SW 1271 (cell line): ENCODE measurements at places on chromosomes 7 and 10.

- DNase-seq = no peak
Observed at GRCh38 chr10:65470986-65471385, 1454.8 kb upstream of the LRRTM3 start.

GRCh38 chr7:3493499-3493898 is 192.4 kb downstream of the SDK1 start:
- peak; percentile 44 for DNase-seq

- no peak for DNase-seq
Observed at GRCh38 chr7:118029826-118030422, 154.0 kb upstream of the LSM8 start.

DNA sequence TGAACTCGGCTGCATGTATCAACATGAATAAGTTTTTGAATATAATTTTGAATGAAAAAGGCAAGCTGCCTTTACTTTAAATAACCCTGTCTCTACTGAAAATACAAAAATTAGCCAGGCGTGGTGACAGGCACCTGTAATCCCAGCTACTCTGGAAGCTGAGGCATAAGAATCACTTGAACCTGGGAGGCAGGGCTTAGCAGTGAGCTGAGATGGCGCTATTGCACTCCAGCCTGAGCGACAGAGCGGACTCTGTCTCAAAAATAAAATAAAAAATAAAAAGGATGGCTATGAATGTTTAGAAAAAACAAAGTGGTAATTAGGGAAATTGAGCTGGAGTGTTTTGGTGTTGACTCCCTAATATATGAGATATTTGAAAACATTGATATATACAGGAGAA is 133.3 kb downstream of the PHTF2 start:
- DNase-seq = no peak

GRCh38 chr7:2813350-2814185 is 30.5 kb downstream of the GNA12 start:
- no peak for DNase-seq

DNA sequence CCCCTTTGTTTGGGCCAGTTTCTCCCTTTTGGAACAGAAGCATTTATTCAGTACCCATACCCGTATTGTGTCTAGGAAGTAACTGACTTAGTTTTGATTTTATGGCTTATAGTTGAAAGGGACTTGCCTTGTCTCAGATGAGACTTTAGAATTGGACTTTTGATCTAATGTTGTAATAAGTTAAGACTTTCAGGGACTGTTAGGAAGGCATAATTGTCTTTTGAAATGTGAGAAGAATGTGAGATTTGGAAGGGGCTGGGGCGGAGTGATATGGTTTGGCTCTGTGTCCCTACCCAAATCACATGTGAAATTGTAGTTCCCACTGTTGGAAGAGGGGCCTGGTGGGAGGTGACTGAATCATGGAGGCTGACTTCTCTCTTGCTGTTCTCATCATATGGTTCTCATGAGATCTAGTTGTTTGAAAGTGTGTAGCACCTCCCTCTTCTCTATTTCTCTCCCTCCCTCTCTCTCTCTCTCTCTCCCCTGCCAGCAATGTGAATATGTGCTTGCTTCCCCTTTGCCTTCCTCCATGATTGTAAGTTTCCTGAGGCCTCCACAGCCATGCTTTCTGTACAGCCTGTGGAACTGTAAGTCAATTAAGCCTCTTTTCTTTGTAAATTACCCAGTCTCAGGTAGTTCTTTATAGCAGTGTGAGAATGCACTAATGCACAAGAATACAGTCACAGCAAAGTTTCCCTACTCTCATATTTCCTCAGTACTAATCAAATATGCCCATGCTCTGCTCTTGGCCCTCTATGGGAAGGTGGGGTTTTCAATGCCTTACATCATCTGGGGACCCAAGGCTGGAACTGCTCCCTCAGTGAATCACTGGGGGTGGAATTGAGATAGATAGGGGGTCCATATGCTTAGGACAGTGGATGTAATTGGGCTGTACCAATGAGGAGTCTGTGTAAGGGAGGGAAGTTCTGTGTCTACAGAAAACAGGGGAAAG is 17.2 kb upstream of the AKR1C1 start:
- DNase-seq = no peak

GRCh38 chr10:21985541-21985940 is 18.0 kb downstream of the DNAJC1 start:
- no peak for DNase-seq

DNA sequence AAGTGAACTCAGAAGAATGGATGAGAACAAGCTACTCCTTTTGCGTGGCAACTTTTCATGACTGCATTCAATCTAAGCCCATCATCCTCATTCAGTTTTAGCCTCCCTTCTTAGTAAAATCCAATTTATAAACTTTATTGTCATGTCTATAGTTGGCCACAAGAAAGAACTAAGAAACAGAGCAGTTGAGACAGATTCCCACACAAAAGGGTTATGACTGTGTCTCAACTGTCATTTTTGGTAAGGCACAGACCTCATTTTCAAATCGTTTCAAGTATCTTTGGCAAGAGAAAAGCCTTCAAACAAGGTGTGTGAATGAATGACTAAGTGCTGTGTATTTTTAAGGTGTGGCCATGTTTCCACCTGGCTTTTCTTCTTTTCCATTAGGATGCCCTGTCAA is 84.2 kb upstream of the CREB5 start:
- no peak for DNase-seq

DNA sequence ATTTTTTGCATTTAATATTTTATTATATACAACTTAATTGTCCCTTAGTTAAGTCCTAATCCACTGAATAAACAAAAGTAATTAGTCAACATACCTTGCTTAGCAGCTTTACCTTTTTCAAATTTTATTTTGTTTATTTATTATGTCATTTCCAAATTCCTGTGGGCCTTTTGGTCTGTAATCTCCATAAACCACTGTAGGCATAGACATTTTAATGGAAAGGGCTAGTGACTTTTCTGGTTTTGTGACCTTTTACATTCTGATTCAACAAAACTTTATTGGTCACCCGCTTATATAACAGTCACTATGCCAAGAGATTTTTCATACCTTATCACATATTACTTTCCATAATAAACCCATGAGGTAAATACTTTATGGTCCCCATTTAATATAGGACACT is 181.3 kb upstream of the PRPS1L1 start:
- no peak for DNase-seq

DNA sequence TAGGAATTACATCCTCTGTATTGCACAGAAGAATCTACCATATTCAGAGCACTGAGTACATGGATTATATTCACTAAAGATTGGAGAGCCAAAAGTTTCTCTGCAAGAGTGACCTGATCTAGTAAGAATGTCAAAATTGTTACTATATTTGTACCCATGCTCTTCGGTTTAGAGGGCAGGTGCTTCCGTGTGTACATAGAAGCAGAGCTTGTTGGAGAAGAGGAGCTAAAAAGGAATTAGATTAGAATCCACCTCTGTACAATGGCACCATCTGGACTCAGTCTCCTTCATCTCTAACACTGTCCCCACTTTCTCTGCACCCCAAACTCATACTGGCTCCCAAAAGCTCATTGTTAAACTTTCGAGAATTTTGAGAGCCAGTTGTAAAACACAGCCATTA is 8.3 kb downstream of the CALD1 start:
- DNase-seq = no peak

DNA sequence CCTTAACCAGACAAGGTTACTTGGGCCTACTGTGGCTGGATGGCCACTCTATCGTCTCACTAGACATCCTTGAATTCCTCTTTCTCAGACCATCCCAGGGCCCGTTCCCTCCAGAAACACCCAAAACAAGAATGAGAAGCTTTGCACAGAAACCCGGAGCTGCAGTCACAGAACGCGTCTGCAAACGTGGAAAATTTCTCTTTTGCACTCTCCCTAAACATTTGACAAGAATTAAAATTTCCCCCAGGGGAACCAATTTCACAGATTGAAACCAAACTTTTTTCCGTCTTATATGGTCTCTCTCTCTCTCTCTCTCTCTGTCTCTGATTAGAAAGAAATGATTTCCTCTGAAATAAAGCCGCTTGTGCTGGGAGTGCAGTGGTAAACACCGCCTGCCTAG is 120.7 kb downstream of the MKX start:
- DNase-seq = no peak

- DNase-seq = no peak
Observed at GRCh38 chr10:60031664-60032063, 125.3 kb upstream of the CCDC6 start.

GRCh38 chr7:135745703-135746312 is 2.8 kb downstream of the FAM180A start:
- DNase-seq = peak; percentile 14

DNA sequence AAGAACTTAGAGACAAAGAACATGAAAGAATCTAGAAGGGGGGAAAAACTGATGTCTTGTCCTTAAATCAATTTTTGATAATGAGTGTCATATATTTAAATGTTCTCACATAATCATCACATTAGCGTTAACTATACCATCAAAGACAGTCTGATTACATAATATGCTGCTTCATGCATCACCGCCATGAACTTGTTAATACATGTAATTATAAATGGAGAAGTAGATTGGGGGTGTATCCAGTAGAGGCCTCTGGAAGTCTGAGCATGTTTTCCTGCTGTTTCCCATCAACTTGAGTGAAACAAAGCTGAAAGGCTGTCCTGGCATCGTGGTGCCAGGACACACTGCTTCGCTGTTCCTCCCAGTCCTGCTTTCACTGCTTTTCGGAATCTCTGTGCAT is 48.2 kb downstream of the PRLHR start:
- DNase-seq = no peak

- no peak for DNase-seq
Observed at GRCh38 chr7:30246392-30246791, 38.0 kb upstream of the ZNRF2 start.

- no peak for DNase-seq
Observed at GRCh38 chr10:101481256-101481655, 106.8 kb downstream of the POLL start.

DNA sequence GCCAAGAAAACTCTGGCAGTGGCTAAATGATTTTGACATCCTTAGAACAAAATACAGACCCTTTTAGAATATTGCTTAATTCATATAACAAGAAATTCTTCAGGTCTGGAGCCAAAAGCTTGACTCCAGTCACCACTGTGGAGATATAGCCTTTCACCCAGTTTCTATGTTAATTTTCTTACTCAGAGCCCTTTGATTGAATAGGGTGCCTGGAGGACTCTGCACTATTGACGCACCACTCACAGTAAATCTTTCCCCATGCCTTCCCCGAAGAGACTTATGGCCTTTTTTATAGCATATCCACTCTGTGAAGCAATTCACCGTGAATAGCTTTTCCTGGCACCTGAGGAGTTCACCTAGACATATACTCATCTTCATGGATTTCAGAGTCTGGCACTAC is 613.8 kb downstream of the ZWINT start:
- no peak for DNase-seq

DNA sequence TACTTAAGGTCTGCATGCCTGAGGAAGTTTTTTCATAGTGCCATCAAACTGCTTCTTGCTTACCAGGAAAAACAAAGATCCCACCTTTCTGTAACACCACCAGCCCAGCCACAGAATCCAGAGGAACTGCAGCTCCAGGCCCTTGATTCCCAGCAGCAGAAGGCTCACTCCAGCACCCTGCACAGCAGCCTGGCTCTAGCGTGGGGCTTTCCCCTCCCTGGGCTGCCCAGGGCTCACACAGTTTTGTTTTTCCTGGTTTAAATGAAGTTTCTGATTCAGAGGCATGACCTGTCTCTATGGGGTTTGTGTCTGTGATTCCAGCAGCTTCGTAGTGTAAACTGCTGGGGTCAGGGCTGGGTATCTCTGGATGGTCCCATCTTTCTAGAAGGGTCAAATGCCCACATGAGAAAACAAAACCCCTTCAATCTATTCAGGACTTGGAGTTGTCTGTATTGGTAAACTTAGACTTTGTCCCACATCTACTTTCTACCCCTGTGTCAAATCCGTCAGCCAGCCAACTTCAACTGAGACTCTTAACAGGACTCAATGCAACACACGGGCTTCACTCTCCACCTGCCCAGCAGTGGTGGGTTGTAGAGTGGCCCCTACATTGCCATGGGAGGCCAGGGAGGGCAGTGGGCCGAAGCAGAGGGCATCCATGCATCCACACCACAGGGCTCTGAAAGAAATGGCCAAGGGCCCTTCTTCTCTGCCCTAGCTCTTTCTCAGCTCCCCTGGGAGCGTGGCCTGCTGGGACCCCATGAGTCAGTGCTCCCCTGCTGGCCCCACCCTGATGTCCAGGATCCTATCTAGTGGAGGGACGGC is 73.6 kb downstream of the ATXN7L1 start:
- no peak for DNase-seq

GRCh38 chr10:78805176-78805575 is 263.6 kb upstream of the ZMIZ1 start:
- no peak for DNase-seq

DNA sequence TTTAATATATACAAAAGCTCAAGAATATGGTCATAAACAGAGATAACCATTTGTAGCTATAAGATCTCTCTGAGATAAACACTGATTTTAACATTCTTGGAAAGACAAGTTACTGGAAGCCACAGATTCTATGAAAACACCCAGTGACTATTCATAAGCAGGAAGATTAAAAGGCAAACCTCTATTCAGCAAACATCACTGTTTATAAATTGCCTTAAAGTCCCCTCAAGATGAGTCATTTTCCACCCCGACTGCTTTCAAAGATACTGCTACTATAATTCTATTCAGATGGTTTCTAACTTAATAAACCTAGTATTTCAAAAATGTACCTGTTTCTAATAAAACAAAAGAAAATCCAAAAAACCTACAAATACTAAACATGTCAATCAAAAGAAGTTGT is 21.0 kb downstream of the TM9SF3 start:
- no peak for DNase-seq

- no peak for DNase-seq
Observed at GRCh38 chr10:58833771-58834561, 321.3 kb downstream of the BICC1 start.

DNA sequence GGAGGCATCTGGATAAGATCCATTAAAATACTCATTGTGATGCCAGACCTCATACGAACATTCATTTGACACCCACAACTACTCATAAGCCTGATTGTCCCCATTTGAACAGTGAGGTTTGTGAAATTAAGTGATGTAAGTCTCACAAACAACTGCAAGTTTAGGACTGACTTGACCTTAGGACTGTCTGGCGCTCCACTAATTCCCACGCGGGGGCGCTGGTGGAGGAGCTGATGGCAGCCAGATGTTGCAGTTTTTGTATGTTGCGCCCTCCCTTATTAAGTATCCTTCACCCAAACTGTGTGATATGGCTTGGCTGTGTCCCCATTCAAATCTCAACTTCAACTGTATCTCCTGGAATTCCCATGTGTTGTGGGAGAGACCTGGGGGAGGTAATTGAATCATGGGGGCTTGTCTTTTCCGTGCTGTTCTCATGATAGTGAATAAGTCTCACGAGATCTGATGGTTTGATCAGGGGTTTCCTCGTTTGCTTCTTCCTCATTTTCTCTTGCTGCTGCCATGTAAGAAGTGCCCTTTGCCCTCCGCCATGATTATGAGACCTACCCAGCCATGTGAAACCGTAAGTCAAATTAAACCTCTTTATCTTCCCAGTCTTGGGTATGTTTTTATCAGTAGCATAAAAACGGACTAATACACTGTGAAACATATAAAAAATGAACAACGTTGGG is 20.3 kb upstream of the TIAL1 start:
- DNase-seq = no peak
